Lower leg skin (tissue), 4 donors: ENCODE measurements at places on chromosomes 2 and 18.

DNA sequence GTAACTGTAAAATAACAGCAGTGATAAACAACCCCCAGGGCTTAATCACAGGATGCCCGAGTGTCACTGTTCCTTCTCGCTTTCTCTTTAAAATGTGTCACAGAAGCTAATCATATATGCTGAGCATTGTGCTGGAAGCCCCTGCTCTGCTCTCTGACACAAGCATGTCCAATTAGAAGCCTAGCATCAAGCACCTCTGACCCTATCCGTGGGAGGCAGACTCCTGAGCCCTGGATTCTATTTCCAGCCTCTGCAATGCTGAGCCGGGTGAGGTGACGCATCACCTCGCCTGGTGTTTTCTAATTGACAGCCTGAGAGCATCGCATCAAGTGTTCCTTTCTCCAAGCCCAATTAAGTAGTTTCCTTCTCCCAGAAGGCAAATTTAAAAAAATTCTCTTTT, 19.7 kb upstream of the SCG2 start:
- DNase-seq: no peak

DNA sequence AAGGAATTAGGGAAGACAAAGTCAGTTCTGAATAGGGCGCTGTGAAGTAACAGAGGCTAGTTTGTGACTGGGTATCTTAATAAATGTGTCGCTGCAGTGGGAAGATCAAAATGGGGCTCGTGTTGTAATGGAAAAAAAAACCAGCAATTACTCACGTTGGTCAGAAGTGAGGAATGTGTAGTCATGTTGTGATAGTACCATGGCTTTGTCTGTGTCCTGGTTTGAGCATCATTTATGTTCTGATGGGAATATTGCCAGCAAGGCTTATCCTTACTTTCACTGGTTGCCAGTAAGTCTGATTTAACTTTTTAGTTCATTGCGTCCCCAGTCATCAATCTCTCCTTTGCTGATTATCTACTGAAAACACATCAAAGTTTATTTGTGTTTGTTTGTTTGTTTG, 467.6 kb downstream of the NYAP2 start:
- DNase-seq: no peak

DNA sequence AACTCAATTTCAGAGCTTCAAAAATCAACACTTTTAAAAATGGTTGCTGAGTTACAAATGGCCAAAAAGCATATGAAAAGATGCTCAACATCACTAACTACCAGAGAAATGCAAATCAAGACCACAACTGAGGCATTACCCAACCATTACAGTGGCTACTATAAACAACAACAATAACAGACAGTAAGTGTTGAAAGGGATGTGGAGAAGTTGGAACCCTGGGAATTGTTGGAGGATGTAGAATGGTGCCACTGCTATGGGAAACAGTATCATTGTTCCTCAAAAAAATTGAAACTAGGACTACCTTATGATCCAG, 173.3 kb upstream of the SPRED2 start:
- no peak for DNase-seq

DNA sequence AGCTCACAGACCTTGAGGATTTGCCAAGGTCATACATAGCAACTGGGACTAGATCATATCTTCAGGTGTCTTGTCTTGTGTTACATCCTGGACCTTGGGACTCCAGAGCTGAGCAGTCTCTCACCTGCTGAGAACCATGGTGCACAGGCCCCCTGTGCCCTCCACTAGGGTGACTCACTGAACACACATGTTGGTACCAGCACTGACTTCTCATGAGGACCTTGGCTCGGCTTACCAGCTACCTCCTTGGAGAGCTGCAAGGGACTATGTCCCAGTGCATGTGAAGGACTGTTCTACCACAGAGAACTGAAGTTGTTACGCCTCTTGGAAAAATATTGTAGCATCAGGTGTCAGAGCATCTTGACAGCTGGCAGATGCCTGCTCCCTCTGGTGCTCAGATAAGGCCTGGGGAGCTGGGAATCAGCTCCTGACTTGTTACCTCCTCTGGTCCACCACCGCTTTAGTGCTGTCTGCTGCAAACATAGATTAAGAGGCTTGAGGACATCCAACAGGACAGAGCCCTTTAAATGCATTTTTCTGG, 72.1 kb downstream of the WDSUB1 start:
- peak; percentile 39 for DNase-seq

DNA sequence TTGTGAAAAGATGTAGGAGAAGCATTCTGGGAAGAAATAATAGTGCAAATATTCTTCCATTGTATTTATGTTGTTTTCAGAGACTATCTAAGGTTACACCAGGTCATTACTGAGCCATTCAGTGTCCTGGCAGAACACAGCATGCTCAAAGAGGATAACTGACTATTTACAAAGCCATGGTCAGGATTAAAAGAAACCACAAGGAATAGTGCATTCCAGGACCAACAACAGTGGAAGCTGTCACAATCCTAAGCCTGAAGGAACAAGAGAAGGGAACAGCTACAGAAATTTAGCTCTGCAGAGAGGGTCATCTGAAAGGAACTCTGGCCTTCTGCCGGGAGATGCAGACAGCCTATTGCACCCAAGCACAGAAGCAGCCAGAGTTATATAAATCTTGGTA, 116.7 kb downstream of the DSC3 start:
- no peak for DNase-seq

- no peak for DNase-seq
Measured at GRCh38 chr2:95391641-95392310, 10.7 kb upstream of the FAHD2A start.

DNA sequence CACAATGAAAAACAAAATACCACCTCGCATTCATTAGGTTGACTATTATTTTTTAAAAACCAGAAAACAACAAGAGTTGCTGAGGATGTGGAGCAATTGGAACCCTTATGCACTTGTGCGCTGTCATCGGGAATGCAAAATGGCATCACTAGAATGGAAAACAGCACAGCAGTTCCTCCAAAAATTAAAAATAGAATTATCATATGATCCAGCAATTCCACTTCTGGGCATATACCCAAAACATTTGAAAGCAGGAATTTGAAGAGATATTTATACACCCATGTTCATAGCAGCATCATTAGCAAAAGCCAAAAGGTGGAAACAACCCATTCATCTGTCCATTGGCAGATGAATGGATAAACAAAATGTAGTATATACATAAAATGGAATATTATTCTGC, 11.9 kb upstream of the NMUR1 start:
- no peak for DNase-seq

DNA sequence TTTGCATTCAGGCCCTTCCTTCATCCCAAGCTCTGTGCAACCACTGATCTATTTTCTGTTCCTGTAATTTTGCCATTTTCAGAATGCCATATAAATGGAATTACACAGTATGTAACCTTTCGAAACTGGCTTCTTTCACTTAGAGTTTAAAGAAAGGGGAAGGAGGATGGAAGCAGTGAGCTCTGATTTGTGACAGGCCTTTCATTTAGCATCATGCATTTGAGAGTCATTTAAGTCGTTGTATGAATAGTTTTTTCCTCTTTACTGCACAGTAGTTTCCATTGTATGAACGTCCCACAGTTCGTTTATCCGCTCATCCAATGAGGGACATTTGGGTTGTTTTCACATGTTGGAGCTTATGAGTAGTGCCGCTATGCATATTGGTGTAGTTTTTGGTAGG, 67.0 kb downstream of the LBH start:
- no peak for DNase-seq

- no peak for DNase-seq
Measured at GRCh38 chr2:132632000-132632649, 37.9 kb downstream of the LYPD1 start.

DNA sequence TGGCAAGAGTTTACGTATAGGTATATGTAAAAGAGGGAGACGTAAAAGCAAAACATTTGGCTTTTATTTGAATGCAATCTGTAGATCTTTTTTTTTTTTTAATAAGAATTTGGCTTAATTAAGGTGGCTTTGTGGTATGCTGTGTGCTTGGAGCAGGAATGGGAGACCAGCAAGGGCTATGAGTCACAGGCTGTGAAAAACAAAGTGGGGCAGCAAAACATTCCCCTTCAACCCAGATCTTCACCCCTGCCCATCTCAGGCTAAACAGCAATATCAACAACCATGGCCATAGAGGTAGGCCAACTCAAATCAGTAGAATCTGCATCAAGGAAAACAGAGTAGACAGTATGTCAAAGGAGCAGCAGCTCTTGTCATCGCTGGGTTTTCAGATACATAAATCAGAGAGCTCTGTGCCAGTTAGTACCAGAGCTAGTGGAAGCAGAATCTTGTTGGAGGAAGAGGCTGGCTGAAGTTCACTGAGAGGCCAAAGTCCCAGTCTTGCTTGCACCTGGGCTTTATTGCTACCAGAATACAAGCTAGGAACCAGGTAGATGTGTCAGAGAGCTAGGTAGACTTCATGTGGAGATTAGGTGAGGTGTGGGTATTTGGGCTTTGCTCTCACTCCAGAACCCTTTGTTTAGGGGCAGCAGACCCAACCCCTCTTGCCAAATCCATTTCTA, 191.5 kb upstream of the FANCL start:
- DNase-seq: no peak

DNA sequence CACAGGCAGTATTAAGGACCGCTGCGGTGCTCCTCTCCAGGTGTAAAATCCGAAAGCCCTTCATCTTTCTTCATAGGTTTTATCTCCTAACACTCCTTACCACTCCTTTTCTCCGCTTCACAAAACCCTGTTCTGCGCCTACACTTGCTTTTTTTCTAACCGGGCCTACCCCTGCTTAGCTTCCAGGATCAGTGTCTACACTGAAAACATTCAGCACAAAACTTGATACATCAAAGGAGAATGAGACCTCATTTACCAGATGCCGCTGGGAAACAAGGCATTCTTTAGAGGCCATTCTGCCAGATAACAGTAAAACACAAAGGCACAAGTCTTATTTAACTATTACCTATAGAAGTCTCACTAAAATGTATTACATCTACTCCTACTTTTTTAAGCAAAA, 13.1 kb downstream of the CHST10 start:
- DNase-seq: no peak

DNA sequence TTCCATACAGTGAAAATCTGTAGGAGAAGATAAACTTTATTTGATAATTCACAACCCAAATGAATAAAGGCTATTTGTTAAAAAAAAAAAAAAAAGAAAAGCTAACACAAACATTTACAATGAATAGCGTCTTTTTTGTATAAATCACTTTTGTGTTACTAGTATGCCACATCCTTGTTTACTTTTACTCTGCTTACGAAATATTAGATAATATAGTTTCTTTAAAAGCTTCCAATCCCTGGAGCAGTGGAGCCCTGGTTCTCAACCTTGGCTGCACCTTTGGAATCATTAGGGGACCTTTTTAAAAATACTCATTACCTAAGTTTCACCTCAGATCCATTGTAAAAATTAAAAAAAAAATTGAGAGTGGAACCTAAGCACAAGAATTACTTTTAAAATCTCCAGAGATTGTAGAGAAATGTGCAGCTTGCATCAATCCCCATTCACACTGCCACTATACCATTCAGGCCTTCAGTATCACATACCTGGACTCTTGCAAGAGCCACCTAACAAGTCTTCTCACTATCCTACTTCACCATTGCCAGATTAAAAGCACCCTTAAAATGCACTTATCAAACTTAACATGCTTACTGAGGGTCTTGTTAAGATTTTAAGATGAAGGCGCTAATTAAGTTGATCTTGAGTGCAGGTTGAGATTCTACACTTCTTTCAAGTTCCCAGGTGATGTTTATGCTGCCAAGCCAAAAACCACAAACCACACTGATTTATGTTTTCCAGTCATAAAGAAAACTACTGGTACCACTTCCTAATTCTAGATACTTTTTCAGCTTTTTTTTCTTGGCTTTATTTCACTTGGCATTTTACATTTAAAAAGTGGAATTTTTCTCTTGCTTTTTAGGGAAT, 59.7 kb upstream of the ZC3H15 start:
- DNase-seq: no peak

- DNase-seq: no peak
Measured at GRCh38 chr2:73009177-73009839, 62.2 kb downstream of the SFXN5 start.

GRCh38 chr18:22977847-22978701, 44.9 kb downstream of the RBBP8 start:
- no peak for DNase-seq

DNA sequence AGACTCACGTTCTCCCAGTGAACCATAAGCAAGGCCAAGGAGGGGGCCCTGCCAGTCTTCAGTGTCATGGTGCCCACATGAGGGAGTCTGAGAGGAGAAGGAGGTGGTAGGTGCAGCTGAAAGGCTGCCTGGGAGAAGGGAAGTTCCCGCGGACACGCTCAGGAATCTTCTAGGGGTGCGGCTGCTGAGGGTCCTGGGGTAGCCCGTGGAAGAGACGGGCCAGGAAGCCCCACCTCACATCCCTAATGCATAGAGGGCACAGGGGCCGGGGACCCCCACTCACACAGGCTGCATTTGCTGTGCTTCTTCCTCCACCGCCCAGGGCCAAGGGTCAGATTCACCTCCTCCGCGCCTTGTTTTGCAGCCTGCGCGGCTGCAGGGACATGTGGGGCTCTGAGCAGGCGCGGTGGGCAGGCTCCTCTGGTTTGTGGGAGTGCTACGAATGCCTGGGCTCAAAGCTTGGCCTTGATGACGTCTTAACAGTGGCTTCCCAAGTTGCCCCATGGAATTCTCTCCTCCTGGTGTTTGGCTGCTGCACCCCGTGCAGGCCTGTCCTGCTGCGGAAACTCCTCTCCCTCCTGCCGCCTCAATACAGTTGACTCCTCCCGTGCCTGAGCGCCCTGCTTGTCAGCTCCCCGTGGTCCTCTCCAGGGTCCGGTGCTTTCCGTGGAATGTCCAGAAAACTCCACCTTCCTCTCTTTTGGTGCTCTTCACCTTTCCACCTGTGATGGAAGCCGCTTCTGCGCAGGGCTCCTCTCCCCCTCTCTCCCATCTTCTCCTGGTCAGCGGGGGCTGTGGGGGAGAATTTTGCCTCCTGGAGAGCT, 95.7 kb downstream of the VAPA start:
- DNase-seq: no peak

GRCh38 chr2:42722320-42723190, 41.4 kb downstream of the OXER1 start:
- DNase-seq: peak; percentile 58

- DNase-seq: no peak
Measured at GRCh38 chr18:5964996-5965395, 69.7 kb upstream of the TMEM200C start.

- DNase-seq: no peak
Measured at GRCh38 chr2:173134703-173135102, 59.1 kb downstream of the MAP3K20 start.

DNA sequence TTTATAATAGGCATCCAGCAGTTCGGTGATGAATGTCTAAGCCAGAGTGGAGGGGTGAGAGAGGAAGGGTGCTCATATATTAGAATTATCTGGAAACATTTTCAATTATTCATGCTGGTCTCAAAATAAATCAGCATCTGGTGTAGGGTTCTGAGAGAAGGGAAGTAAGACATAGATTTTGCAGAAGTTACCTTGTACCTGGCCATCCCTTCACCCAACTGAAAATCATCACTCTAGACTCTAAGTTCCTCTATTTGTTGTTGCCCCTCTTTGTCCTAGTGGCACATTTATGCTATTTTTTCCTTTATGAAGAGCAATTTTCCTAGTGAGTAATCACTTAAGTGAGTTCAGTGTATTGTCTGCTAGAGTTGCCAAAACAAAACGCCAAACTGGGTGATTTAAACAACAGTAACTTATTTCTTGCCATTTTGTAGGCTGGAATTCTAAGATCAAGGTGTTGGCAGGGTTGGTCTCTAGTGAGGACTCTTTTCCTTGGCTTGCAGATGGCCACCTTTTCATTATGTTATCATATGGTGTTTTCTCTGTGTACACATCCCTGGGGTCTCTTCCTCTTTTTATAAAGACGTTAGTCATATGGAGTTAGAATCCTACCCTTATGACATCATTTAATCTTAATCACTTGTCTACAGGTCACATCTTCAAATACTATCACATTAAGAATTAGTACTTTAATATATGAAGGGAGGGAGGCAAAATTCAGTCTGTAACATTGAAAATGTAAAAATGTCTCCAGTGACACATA, 129.9 kb upstream of the KLHL14 start:
- DNase-seq: no peak

GRCh38 chr2:172100935-172101820, 1.5 kb downstream of the DLX2 start:
- peak; percentile 83 for DNase-seq
